ENCODE measurements at places on chromosomes 12 and 14.

- DNase-seq = no peak
Observed at GRCh38 chr14:54343272-54344121, 53.3 kb upstream of the CDKN3 start.

DNA sequence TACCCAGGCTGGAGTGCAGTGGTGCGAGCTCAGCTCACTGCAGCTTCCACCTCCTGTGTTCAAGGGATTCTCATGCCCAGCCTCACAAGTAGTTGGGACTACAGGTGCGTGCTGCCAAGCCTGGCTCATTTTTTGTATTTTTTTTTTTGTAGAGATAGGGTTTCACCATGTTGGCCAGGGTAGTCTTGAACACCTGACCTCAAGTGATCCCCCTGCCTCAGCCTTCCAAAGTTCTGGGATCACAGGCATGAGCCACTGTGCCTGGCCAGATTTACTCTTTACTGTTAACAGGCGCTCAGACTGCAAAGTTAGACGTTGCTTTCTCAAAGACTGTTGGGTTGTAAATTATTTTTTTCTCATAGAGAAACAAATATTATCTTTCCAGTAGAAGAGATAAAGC is 46.1 kb upstream of the LRRK2 start:
- no peak for DNase-seq

DNA sequence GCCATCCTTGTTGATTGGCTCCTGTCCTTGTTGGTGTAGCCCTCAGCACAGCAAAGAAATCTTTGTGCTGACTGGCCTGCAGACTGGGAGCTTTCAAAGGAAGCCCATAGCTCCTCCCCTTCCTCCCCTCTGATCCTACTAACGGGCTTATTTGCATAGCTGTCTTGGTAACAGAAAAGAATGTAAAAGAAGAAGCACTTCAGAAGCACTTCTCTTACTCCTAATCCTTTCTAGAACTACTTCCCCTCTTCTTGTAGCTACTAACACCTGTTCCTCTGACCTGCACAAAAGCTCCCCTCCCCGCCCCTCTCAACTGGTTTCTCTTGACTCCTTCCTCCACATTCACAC is 14.3 kb upstream of the RIC8B start:
- peak; percentile 15 for DNase-seq

- DNase-seq = peak; percentile 18
Observed at GRCh38 chr12:8709124-8709830, 11.5 kb downstream of the RIMKLB start.

GRCh38 chr14:44732144-44732543 is 225.1 kb upstream of the FSCB start:
- DNase-seq = no peak

DNA sequence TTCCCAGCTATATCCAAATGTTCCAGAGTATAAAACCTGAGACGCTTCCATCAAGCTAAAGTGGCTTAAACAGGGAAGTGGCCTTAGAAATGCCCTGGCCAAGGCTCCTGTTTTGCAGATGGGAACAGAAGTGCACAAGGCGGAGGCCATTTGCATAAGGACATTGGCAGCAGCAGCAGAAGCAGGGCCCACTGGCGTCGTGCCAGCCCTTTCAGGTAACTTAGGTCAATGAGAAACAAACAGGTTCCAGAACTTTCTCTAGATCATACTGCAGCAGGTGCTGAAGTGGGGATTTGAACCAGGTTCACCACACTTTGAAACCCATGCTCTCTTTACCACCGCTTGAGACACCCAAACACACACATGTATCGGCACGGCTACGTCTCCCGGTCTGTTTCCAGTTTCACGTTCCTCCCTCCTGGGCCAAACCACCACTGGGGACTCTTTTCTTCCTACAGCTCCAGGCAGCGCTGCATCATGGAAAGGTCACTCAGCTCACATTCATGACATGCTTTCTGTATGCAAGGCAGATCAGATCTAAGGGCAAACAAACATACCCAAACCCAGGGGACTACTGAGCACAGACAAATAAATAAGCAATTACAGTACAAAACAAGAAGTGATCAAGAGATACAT is 46.0 kb upstream of the PLEKHG6 start:
- no peak for DNase-seq

- DNase-seq = no peak
Observed at GRCh38 chr14:50521912-50522341, 10.4 kb downstream of the MAP4K5 start.

DNA sequence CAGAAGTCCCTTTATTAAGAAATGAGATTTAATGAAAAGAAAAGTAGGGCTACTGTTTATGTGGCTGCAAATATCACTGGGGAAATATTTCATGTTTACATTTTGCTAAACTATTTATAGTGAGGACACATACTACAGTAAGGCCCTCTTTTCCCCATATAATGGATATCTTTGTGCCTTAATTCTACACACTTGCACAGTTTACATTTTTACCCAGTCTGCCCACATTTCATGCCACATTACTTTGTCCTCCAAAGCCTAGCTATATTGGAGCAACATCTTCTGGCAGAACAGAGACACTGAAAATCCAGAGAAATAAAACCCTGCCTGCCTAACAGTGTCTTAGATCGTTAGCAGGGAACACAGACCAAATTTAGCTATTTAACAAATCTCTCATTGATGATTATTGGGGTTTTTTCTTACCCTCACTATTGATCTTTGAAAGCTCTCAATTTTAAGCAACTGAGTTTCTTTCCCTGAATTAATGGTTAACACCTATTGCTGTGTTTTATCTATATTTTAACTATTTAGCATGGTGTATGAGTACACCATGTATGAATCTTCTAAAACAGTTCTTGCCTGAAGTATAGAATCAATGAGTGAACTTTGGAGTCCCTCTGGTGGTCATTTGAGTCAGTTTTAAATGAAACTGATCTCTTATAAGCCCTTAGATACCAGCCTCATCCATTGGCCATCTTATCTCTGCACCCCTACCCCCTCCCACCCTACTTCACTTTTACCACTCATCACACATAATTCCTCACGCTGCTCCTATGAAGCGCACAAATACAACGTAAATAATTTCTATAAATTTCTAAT is 170.2 kb downstream of the BCAT1 start:
- no peak for DNase-seq

DNA sequence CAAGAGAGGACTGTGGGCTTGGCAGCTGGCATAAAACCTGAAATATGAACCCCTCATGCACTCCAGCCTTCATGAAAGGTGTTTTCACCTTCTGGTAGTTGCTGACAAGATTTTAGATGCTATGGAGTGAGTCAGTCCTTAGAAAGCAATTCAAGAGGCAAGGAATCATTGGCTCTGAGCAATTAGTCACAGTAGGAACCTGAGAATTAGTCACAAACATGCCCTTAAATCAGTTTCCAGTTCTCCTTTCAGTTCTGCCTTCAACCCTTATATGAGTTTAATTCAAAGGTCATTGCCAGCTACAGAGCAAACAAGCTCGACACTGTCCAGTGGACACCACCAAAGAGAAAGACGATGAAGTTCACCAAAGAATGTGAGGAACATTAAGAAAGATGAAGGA is 472.3 kb downstream of the GLT1D1 start:
- DNase-seq = peak; percentile 7

GRCh38 chr14:75702616-75703261 is 41.7 kb downstream of the TTLL5 start:
- no peak for DNase-seq

- DNase-seq = no peak
Observed at GRCh38 chr12:113155646-113156045, 6.1 kb downstream of the CFAP73 start.

- DNase-seq = no peak
Observed at GRCh38 chr12:94587266-94588241, 62.8 kb downstream of the TMCC3 start.

DNA sequence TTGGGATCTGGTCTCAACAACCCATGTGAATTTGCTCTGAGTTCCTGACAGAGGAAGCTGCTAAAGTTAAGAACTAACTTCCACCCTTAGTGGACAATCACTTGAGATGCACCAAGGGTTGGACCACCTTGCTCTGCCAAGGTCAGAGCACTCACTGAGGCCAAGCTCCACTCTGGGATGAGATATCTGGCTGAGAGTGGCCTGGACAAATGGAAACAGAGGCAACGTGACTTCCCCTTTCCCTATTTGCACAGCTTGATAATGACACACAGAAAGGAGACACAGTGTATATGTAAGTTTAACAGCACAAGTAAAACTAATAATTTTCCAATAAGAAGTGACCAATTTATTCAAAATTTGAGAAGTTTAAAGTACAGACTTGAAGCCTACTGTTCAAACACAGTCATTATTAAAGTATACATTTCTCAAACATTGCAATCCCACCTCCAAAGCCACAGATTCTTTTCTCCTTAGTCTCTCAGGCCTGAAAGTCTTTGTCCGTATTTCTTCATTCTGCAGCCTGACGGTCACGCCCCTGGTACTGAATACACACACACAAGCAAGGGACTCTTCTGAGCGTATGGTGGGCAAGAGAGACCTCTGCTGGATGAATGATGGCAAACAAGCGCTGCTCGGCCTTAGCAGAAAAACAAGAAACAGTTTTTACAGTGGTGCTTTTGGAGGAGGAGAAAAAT is 28.6 kb downstream of the TMEM30B start:
- peak; percentile 50 for DNase-seq

- DNase-seq = no peak
Observed at GRCh38 chr12:68118096-68118755, 41.3 kb downstream of the IFNG start.

All from stimulated activated naive B cell treated with anti-CD40 and anti-IgM and Interleukin-4, amounts not matched to agents 10 μg/mL and 1 μg/mL and 100 μg/mL, for 72 hours (primary cell).